ENCODE measurements at places on chromosomes 16 and 17. TPM values are rescaled to one million over a fixed set of nuclear protein-coding genes. Genes with fewer than 3 reads are reported as not detected.

Gene PMP22
- total RNA-seq, result 151 TPM

Gene C1QTNF8
- not detected for total RNA-seq

Gene MPP2
- total RNA-seq, result 0.59 TPM

Gene TBC1D3H
- total RNA-seq, result not detected

Gene EMP2
- total RNA-seq, result 31.8 TPM

Measured in osteoblast (primary cell).